Articular chondrocyte of knee joint (primary cell): ENCODE measurements at places on chromosomes 3 and 15. TPM values are rescaled to one million over a fixed set of nuclear protein-coding genes. Genes with fewer than 3 reads are reported as not detected.

Gene GRK7
- total RNA-seq = not detected in 2 replicates

Gene CFAP100
- total RNA-seq = not detected in 2 replicates

Gene CLSTN2
- 0.78 and 11.3 TPM in 2 replicates for total RNA-seq

Gene GOLGA6D
- total RNA-seq = not detected in 2 replicates

Gene CLDN11
- 23.4 and 39.6 TPM in 2 replicates for total RNA-seq

Gene SLC28A2
- total RNA-seq = not detected in 2 replicates

Gene CPEB1
- total RNA-seq = 30.2 and 36.4 TPM in 2 replicates

Gene GNAT1
- total RNA-seq = not detected in 2 replicates

Gene STRIT1
- not detected in 2 replicates for total RNA-seq

Gene POLG
- total RNA-seq = 26.6 and 36.8 TPM in 2 replicates

Gene SLC9C1
- total RNA-seq = under 0.01 TPM in 1 of 2 replicates, not detected in the other

Gene GPR15
- not detected in 2 replicates for total RNA-seq

Gene RYR3
- not detected in 2 replicates for total RNA-seq

Gene HMCES
- 12.0 and 13.5 TPM in 2 replicates for total RNA-seq

Gene SCN11A
- total RNA-seq = 0.11 and 0.13 TPM in 2 replicates

Gene HHLA2
- total RNA-seq = not detected in 2 replicates

Gene CCDC13
- 0.91 and 0.97 TPM in 2 replicates for total RNA-seq

Gene TTLL13
- total RNA-seq = 0.11 and 0.13 TPM in 2 replicates

Gene TF
- 0.43 and 0.52 TPM in 2 replicates for total RNA-seq

Gene ZBED2
- total RNA-seq = not detected in 2 replicates

Gene CIAO2A
- 52.1 and 54.5 TPM in 2 replicates for total RNA-seq

Gene ERC2
- total RNA-seq = 0.11 TPM in 1 of 2 replicates, not detected in the other

Gene FBXO40
- not detected in 2 replicates for total RNA-seq

Gene ANAPC13
- total RNA-seq = 104 and 106 TPM in 2 replicates

Gene EFL1
- 38.2 and 42.4 TPM in 2 replicates for total RNA-seq

Gene ZNF710
- total RNA-seq = 7.5 and 8.2 TPM in 2 replicates

Gene VWA5B2
- total RNA-seq = not detected in 2 replicates

Gene FAIM
- total RNA-seq = 13.6 and 17.0 TPM in 2 replicates

Gene OSBPL10
- 32.9 and 36.9 TPM in 2 replicates for total RNA-seq

Gene CD200
- total RNA-seq = not detected in 2 replicates

Gene COLQ
- 0.97 and 1.0 TPM in 2 replicates for total RNA-seq

Gene GABPB1
- 47.5 and 48.9 TPM in 2 replicates for total RNA-seq

Gene LYZL4
- not detected in 2 replicates for total RNA-seq

Gene NEK10
- 29.4 and 50.3 TPM in 2 replicates for total RNA-seq

Gene FOXB1
- total RNA-seq = not detected in 2 replicates

Gene TEX55
- total RNA-seq = not detected in 2 replicates

Gene IL17RB
- 2.1 and 3.6 TPM in 2 replicates for total RNA-seq

Gene TLR9
- total RNA-seq = 0.13 TPM in 1 of 2 replicates, not detected in the other

Gene SLC12A1
- not detected in 2 replicates for total RNA-seq

Gene APOD
- 0.91 and 2.8 TPM in 2 replicates for total RNA-seq

Gene SLC6A1
- total RNA-seq = under 0.01 TPM in 1 of 2 replicates, not detected in the other

Gene NEIL1
- 5.0 and 5.4 TPM in 2 replicates for total RNA-seq

Gene SI
- total RNA-seq = not detected in 2 replicates

Gene VEPH1
- 22.5 and 55.6 TPM in 2 replicates for total RNA-seq

Gene MUC20
- 1.4 and 1.6 TPM in 2 replicates for total RNA-seq

Gene SLC28A1
- not detected in 2 replicates for total RNA-seq

Gene CCRL2
- total RNA-seq = 6.2 and 8.0 TPM in 2 replicates

Gene GP9
- not detected in 2 replicates for total RNA-seq

Gene IL20RB
- 0.65 and 0.91 TPM in 2 replicates for total RNA-seq

Gene ITIH3
- 0.11 and 0.39 TPM in 2 replicates for total RNA-seq

Gene NANOGP8
- total RNA-seq = 0.43 and 0.91 TPM in 2 replicates
